ENCODE measurements at places on chromosomes 2 and 18.

DNA sequence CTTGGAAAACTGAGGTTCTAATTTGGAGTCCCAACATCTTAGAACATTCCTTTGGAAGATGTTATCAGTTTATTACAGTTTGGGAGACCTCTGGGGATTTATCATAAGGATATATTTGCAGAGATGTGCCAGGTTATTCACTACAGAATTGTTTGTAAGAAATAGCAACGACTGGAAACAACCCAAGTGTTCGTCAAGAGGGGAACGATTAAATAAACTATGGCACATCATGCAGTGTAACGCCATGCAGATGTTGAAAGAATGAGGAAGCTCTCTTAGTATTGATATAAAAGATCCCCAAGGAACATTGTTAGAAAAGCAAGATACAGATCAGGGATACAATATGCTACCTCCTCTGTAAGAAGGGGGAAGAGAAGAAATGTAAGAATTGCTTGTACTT is 210.6 kb downstream of the TMEM247 start:
- no peak for DNase-seq

GRCh38 chr2:45337481-45337880 is 273.6 kb downstream of the SRBD1 start:
- DNase-seq = no peak

DNA sequence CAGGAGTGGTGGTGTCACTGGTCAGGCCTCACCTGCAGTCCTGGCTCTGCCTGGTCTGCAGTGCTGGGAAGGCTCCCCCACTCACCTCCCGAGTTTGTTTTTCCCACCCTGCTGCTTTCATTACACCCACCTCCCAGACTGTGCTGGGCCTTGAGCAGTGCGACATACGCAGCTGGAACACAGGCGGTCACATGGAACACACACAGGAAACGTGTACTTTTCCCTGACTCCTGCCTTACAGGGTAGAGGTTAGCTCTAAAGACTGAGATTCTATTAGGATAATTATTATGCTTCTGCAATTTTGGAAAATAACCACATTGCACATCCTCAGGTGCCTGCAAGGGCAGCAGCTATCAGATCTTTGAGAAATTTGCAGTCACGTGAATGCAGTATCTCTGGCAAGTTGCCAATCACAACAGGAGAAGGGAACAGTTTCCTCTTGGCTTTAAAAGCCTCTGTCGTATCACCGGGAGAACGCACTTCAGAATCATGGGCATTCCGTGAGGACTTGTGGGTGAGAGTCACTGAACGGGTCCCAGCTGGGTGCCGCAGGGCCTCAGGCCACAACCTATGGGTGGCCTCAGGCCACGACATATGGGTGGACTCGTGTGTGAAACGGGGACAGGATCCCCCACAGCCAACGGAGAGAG is 136.5 kb downstream of the ZNF236 start:
- peak; percentile 76 for DNase-seq

DNA sequence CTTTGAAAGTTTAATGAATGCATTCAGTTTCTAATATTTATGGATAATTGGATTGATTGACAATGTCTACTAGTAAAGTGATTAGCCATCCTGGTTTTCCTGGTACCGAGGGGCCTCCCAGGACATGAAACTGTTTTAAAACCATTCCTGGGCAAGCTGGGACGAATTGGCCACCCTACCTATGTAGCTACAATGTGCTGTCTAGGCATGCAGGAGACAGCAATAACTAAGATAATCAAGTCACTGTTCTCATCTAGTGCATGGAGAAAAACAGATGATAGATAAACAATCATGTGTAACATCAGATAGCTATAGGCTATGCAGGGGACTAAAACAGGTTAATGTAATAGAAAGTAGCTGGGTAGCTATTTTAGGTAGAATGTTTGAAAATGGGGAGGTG is 67.1 kb downstream of the PMAIP1 start:
- DNase-seq = no peak

DNA sequence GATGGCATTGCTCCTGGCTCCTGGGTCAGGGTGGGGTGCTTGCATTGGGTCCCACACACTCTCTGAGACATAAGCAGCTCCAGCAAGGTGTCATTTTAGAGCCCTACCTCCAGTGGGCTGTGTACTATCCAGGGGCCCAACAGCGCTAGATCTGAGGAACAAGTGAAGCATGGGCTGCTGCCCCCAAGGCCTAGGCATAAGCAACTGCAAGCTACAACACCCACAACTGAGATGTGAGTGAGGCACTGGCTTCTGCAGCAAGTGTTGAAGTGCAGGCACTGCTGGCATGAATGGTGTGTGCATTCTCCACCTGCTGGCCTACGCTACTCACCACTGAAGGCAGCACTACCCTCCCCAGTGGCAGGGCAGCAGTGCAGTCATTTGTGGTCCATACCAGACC is 81.0 kb upstream of the STK39 start:
- no peak for DNase-seq

- no peak for DNase-seq
Observed at GRCh38 chr2:85914922-85915321, 26.1 kb upstream of the ST3GAL5 start.

GRCh38 chr18:46421973-46422551 is 235.0 kb downstream of the LOXHD1 start:
- no peak for DNase-seq

GRCh38 chr2:216014986-216015385 is 1.6 kb upstream of the MREG start:
- no peak for DNase-seq

GRCh38 chr18:54991981-54992380 is 32.7 kb upstream of the CCDC68 start:
- DNase-seq = no peak

- DNase-seq = no peak
Observed at GRCh38 chr2:19033240-19033639, 325.2 kb downstream of the OSR1 start.

GRCh38 chr2:191430476-191430875 is 185.3 kb downstream of the MYO1B start:
- no peak for DNase-seq

DNA sequence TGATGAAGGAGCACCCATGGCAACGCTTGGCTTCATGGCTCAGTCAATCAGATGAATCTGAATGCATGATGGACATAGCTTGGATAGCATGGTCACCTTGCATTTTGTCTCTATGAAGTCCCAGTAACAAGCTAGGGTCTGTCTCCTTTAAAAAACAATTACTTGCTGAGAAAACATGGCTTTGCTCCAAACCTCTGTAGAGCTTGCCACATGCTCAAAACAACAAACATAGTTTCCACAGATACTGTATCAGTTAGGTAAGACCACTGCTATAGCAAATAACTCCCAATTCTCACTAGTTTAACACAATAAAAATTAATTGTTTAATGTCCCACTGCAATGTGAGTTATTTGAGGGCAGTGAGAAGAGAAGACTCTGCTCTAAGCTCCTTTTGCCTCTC is 401.0 kb downstream of the IRS1 start:
- DNase-seq = no peak

DNA sequence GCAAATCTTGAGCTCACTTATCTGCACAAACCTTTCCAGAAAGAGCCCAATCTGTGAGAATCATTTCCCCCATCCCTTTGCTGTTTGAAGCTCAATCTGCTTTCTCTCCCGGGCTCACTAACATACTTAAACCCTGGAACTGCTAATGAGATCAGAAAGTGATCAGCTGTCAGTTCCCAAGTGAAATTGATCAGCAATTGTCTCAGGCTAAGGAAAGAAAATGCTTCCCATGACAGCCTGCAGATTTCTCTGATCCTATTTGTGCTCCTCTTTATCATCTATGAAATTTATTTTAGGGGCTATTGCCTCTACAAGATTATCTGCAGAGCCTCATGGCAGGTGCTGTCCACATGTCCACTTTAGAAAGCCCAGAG is 239.0 kb upstream of the CXCR4 start:
- DNase-seq = no peak

GRCh38 chr2:222943820-222944219 is 83.0 kb downstream of the ACSL3 start:
- no peak for DNase-seq

DNA sequence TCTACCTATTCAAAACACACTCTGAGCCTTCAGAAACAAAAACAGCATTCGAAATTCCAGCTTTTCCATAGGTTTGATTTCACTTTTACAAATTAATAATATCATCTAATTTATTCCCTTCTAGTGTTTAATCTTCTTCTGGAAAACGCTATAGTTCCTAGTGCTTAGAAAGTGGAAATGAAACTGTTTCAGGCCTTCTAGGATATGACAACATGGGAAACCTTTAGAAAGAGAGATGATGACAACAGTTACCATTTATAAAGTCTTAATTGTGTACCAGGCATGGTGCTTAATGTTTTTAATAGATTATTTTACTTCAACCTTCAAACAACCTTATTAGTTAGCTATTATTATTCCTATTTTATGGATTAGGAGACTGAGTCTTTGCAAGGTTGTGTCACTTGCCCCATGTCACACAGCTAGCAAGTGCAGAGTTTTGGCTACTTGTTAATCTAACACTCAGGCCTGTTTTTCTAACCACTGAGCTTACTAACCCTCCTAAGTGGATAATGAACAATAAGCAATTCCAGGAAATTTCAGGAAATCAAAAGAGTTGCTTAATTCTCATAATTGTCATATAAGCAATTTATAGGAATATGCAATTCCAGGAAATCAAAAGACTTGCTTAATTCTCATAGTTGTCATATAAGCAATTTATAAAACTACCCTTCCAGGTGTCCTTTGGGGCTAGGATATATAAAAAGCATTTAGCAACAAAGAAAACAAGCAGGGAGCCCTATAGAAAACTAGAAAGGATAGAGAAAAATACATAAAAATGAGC is 206.0 kb downstream of the ZNF521 start:
- no peak for DNase-seq

DNA sequence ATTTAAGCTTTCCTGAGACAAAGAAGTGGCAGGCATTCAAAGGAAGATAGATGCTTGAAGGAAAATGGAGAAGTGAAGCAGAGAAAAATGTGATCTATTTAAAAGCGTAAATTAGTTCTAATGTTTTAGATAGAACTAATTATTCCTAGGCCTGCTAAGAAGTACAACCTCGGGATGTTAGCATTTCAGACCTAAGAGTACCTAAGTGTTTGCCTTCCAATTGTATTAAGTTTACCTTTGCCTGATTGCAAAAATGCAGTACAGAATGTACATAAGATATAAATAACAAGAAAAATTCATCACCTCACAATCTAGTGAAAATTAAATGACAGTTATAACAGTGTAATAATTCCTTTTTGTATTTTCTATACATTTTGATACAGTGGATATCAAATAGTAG is 71.1 kb upstream of the HNMT start:
- peak; percentile 31 for DNase-seq

- DNase-seq = no peak
Observed at GRCh38 chr2:210092791-210093190, 78.4 kb downstream of the KANSL1L start.

DNA sequence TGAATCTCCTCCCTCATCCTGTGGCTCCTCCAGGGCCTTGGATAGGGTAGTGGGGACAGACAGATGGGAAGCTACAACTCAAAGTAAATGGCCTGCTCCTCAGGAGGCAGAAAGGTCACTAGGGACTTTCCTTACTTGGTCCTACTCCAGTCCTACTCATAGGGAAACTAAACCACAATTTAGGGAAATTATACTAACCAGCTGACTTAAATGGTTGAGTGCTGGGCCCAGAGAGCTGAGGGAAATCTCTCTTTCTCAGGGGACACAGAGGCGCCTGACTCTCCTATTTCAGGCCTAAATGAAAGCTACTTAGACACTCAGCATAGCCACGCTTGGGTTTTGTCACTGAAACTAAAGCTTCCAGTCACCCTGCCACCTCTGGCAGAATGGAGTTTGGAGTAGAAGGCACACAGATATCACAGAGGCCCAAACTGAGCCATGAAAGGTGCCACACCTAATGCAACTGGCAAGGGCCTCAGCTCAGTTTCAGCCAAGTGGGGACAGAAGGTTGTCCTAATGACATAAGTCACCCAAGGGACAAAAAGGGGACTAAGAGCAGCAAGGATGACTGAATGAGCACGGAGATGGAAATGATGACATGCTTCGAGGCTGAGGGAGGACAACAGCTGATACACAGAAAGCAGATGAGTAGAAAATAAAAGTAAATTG is 24.0 kb downstream of the CERKL start:
- no peak for DNase-seq

- DNase-seq = peak; percentile 10
Observed at GRCh38 chr18:64208516-64208915, 59.6 kb upstream of the LINC00305 start.

GRCh38 chr2:85048534-85048933 is 77.6 kb downstream of the KCMF1 start:
- DNase-seq = no peak

- DNase-seq = peak; percentile 56
Observed at GRCh38 chr2:233857511-233858141, 3.3 kb upstream of the HJURP start.

DNA sequence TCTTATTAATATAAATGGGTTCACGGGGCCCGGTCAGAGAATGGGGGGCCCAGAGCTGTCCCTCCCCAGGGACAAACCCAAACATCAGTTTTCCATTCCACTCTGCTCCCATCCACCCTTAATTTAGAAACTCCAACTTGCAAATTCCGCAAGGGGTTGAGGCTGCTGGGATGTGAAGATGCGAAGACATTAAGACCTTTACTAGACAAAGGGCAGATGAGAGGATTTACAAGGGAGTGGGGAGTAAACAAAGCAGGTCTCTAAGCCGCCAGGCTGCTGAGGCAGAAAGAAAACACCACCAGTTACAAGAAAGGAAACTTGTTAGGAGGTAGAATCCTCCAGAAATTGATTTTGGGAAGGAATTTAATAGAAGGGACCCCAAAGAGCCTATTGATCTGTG is 33.1 kb downstream of the MARCO start:
- no peak for DNase-seq

GRCh38 chr2:12641441-12641840 is 75.3 kb upstream of the TRIB2 start:
- DNase-seq = no peak

- no peak for DNase-seq
Observed at GRCh38 chr2:12514631-12515437, 201.9 kb upstream of the TRIB2 start.

DNA sequence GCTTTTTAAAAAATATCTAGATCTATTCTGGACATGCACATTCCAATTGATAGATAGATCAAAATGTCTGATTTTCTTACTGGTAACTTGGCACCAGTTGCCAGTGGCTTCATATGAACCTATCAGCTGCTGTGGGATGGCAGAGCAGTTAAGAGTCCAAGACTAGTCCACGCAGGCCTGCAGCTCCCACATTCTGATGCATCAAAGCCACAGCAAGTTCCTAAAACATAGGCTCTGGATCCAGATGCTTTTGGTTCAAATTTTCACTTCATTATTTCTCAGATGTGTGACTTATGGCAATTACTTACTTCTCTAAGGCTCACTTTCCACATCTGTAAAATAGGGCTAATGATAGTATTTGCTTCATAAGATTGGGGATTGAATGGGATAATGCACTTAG is 48.0 kb upstream of the CYP1B1 start:
- no peak for DNase-seq

Data from COR-L47 (cell line).